ENCODE measurements at places on chromosomes 12 and 14. TPM values are rescaled to one million over a fixed set of nuclear protein-coding genes. Genes with fewer than 3 reads are reported as not detected.
A peak's percentile ranks its signal among the peaks of the same experiment; 100 is the strongest.

DNA sequence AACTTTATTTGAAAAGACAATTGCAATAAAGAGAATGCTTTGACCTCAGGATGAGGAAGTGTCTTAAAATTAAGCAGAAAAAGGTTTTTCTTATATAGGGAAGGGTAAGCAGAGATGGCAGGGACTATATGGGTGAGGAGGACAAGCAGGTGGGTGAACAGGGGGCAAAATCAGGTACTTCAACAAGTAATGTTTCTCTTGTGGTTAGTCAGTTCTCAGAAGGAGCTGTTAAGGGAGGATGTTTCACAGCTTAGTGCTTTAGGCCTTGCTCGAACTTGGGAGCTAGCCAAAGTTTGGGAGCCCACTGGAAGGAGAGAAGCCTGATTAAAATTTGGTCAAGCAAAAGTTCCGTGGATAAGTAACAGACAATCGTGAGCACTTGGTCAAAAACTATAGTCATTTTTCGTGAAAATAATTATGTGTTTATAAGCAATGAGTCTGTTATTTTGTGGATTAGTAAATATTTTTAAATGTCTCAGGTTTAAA lies 364.2 kb upstream of the TMPO start:
- H3K27me3 ChIP-seq, result no peaks in the 10 kb centered on the region
- no peak overlapping the region for H3K27ac ChIP-seq
- H3K4me1 ChIP-seq, result no peaks in the 10 kb centered on the region

GRCh38 chr12:51270067-51270950 lies at the start of gene SMAGP:
SMAGP (minus strand) TSS chr12:51270415; CDS start chr12:51269278, 1,137 bp downstream.
- peak within 1 kb of the TSS; percentile 70 for H3K27ac ChIP-seq
- peak; percentile 78 for DNase-seq
- no peaks in the 10 kb centered on the region for H3K36me3 ChIP-seq
- H3K4me3 ChIP-seq, result peak within 1 kb of the TSS; percentile 64
- H3K4me1 ChIP-seq, result peaks cover 5% of the 10 kb centered on the region
- H3K27me3 ChIP-seq, result no peaks in the 10 kb centered on the region

Gene GOLGA3
- total RNA-seq, result 33.5 TPM

Gene PIWIL1
- not detected for total RNA-seq

Gene C12orf54
- total RNA-seq, result not detected

Gene POTEG
- not detected for total RNA-seq

DNA sequence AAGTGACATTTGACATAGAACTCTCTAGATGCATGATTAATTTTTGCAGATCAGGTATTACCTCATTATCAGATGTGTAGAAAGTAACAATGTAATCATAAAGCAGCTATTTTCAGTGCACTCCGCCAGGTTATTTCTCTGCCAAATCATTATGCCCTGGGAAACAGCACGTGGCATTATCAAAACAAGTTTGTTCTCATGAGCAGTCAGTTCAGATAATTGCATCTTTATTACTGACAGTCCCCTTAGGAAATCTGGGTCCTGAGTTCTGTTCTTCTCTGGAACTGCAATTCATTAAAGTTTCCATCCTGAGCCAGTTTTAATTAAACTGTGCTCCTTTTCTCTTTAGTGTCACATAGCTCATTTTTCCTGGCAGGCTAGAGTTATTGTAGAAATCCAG lies 94.7 kb upstream of the KRR1 start:
- H3K36me3 ChIP-seq, result no peaks in the 10 kb centered on the region
- no peak for DNase-seq
- no peaks in the 10 kb centered on the region for H3K4me1 ChIP-seq
- H3K4me3 ChIP-seq, result no peak overlapping the region

Gene AQP6
- total RNA-seq, result not detected

Data from pancreas (tissue), 10 donors.